ENCODE measurements at places on chromosomes 6 and 20. TPM values are rescaled to one million over a fixed set of nuclear protein-coding genes. Genes with fewer than 3 reads are reported as not detected.

The CST7 gene
- total RNA-seq, result 9.4 TPM

The GSTA2 gene
- total RNA-seq, result not detected

The BPIFB4 gene
- total RNA-seq, result not detected

The PRL gene
- total RNA-seq, result 0.39 TPM

The KCNG1 gene
- 1.7 TPM for total RNA-seq

The ADGRF5 gene
- total RNA-seq, result 24.4 TPM

The MCHR2 gene
- total RNA-seq, result not detected

The ACSS1 gene
- total RNA-seq, result 19.7 TPM

The DEFB127 gene
- total RNA-seq, result not detected

The GJA10 gene
- not detected for total RNA-seq

The ADGRF1 gene
- 0.10 TPM for total RNA-seq

The SLCO4A1 gene
- 6.3 TPM for total RNA-seq

The RIPPLY2 gene
- not detected for total RNA-seq

The CCDC28A gene
- 15.0 TPM for total RNA-seq

The RBM24 gene
- total RNA-seq, result 25.8 TPM

The BLCAP gene
- 51.9 TPM for total RNA-seq

Measured in skin of body (tissue), 3 donors.